ENCODE measurements at places on chromosomes 11 and 22.
A peak's percentile ranks its signal among the peaks of the same experiment; 100 is the strongest.

- no peak for DNase-seq
These were observed 11.0 kb downstream of the NRXN2 start for GRCh38 chr11:64711956-64712362.

GRCh38 chr11:46105134-46105628 is 16.1 kb downstream of the PHF21A start:
- DNase-seq, result no peak

DNA sequence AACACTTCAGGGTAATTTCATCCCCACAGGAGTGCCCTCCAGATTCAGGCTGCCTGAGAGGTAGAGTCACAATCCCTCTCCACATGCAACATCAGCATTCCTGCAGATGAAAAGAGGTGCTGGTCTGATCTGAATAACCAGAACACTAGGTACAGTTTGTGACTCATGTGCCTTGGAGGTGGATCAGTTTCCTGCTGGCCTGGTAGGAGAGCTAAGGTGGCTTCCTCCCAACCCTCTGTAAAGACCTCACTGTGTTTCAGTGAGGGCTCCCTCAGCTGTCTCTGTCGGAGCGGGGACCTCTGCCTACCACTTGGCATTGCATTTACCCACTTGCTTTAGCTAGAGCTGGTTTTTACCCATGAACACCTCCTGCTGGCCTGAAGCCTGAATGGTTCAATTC is 7.6 kb downstream of the OR9G1 start:
- DNase-seq, result no peak

DNA sequence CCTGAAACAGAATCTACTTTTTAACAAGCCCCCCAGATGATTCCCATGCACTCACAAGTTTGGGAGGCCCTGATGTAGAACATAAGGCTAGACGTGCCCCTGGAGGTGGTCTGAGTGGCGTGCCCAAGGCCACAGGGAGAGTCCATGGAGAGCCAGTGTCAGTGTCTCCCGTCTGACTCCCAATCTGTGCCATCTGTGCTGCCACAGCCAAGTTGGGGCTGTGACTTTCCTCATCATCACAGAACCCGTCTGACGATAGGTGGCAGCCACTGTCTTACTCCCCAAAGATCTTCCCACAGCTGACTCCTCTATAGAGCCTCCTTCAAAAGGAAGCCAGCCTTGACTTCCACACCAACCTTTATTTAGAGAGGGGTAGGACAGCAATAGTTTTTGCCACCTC is 470.5 kb downstream of the SOX6 start:
- no peak for DNase-seq

GRCh38 chr22:17817079-17817478 is 42.8 kb upstream of the BID start:
- no peak for DNase-seq

GRCh38 chr11:73340164-73340563 is 32.1 kb downstream of the ARHGEF17 start:
- no peak for DNase-seq

DNA sequence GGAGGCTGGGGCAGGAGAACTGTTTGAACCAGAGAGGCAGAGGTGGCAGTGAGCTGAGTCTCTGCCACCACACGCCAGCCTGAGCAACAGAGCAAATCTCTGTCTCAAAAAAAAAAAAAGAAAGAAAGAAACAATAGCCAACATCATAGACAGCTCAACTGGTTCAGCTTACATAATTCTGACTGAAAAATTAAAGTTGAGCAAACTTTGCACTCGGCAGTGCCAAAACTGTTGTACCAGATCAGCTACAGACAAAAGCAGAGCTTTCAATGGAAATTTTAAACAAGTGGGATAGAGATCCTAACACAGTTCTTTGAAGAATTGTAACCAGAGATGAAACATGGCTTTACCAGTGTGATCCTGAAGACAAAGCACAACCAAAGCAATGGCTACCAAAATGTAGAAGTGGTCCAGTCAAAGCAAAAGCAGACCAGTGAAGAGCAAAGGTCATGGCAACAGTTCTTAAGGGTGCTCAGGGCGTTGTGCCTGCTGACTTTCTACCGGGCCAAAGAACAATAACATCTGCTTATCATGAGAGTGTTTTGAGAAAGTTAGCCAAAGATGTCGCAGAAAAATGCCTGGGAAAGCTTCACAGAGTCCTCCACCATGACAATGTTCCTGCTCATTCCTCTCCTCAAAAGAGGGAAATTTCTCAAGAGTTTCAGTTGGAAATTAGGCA is 59.3 kb downstream of the TTC28 start:
- DNase-seq, result no peak

- DNase-seq, result no peak
These were observed 15.6 kb downstream of the PISD start for GRCh38 chr22:31646186-31647019.

- no peak for DNase-seq
These were observed 4.7 kb upstream of the POLD4 start for GRCh38 chr11:67357831-67358670.

GRCh38 chr11:24747275-24748251 is 250.7 kb downstream of the LUZP2 start:
- no peak for DNase-seq

DNA sequence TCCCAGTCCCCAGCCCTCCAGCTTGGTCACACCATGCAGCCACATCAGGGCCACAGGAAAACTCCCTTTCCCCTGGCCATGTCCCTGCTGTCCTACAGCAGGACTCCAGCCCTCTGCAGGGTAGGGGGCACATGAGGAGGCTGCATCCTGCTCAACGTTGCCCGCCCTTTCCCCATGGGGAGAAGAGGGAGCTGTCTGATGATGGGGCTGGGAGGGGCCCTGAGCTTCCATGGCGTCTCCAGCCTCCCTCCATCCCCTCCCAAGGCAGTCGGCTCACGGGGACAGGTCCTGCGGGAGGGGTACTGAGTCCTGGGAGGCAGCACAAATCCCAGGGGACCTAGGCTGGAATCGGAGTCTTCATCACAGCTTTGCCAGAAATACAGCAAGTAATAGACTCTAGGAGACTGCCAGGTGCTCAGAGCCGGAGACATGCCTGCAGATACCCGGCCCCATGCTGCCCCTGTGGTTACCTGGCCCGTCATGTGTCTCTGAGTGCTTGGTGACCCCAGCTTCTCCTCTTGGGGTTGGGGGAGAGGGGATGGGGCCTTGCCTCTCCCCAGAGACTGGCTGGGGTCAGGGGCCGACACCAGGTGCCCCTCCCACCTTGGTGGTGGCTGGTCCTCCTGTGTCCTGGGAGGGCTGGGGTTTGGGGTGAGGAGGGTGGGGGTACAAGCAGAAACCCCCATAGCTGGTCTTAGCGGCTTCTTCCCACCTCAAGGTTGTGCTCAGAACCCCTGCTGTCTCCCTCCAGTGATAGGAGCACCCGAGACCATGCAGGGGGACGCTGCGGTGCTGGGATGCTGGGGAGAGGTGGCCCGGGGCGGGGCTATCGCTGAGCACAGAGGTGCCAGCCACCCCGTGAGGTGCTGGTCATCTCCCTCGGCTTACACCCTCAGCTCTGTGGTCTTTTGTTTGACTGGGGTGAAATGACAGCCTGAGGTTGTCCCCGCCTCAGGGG is 2.3 kb downstream of the MRGPRE start:
- DNase-seq, result no peak

DNA sequence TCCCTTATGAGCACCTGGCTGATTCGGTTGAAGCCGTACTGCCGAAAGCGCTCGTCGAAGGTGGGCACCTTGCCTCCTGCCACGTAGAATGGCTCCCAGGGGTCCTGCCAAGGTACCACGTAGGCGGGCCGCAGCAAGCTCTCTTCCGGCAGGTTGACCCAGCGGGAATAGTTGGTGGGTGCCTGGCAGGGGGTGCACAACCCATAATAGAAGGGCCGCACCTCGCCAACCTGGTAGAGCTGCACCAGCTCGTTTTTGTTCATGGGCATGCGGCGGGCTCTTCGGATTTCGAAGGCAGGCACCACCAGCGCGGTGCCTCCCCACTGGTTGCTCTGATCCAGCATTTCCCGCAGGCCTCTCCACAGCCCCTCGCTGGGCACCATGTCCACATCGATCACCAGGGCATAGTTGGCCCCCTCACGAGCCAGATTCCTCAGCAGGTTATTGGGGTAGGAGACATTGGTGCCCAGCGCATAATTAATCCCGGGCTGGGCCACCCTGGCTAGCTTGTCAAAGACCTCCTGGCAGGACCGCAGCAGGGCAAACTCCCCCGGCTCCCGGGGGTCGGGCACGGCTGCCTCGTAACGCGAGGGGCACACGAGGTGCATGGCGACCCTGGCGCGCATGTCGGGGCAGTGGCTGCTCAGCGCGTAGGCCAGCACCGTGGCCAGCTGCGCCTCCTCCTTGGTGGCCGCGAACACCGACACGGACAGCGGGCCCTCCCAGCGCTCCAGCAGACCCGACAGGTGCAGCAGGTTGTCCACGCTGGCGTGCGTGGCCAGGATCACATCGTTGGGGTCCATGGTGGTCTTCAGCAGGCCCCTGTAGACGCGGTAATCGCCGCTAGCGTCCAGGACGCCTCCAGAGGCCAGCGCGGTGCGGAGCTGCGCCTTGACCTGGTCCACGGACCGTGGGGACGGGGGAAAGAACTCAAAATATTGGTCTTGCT is 679 bp downstream of the B4GAT1 start:
- DNase-seq, result no peak

- DNase-seq, result no peak
These were observed 70.1 kb downstream of the MICAL2 start for GRCh38 chr11:12180257-12181205.

GRCh38 chr22:29152045-29152953 is 53.4 kb upstream of the EMID1 start:
- peak; percentile 20 for DNase-seq

GRCh38 chr11:62398011-62398994 is 20.5 kb upstream of the SCGB1A1 start:
- DNase-seq, result no peak

- DNase-seq, result no peak
These were observed 125.7 kb downstream of the SLC1A2 start for GRCh38 chr11:35293699-35294098.

DNA sequence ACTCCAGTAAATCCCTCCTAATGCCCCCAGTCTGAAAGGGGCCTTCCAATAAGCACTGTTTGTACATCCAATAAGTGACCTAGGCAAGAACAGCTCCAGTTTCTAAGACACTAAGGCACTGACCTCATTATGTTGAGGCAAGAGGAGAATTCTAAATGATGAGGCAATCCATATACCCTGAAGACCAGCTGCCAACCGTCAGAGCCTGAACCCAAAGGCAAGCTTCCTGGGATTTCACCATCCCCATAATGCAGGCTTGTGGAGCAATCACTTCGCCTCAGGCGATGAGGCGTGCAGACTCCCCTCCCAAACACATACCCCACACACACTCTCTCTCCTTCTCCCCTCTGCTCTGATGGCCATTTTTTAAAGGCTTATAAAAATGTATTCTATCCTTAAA is 49.5 kb downstream of the LGR4 start:
- DNase-seq, result no peak

GRCh38 chr11:114115451-114115928 is 56.0 kb downstream of the ZBTB16 start:
- DNase-seq, result no peak

GRCh38 chr11:74438681-74439080 is 28.7 kb downstream of the KCNE3 start:
- no peak for DNase-seq

DNA sequence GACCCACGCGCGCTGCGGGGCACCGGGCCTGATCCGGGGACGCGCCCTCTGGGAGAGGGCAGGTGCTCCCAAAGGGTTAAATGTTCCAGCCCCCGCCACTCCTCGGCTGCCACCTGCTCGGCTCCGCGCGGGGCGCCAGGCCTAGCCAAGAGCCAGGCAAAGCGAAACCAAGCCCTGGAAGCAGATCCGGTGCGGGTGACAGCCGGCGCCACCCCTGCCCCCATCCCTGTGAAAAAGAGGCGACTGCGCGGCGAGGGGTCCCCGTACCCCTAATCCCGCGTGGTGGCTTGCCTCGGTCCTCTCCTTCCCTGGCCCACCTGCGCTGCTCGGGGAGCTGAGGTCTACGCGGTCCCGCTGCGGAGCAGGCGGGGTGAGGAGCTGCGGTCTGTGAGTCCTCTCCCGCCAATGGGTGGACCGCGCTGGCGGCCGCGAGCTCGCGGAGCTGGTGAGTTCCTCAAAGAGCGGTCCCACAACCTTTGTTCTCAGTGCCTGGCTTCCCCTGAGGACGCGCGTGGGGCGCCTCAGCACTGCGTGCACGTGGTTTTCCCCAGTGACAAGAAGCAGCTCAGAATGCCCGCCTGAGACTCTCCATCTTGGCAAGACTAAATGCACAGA is at the start of gene ME3:
Gene ME3, minus strand, starts transcription at position 610 of the 615 bp plus-strand sequence.
- DNase-seq, result peak; percentile 59

DNA sequence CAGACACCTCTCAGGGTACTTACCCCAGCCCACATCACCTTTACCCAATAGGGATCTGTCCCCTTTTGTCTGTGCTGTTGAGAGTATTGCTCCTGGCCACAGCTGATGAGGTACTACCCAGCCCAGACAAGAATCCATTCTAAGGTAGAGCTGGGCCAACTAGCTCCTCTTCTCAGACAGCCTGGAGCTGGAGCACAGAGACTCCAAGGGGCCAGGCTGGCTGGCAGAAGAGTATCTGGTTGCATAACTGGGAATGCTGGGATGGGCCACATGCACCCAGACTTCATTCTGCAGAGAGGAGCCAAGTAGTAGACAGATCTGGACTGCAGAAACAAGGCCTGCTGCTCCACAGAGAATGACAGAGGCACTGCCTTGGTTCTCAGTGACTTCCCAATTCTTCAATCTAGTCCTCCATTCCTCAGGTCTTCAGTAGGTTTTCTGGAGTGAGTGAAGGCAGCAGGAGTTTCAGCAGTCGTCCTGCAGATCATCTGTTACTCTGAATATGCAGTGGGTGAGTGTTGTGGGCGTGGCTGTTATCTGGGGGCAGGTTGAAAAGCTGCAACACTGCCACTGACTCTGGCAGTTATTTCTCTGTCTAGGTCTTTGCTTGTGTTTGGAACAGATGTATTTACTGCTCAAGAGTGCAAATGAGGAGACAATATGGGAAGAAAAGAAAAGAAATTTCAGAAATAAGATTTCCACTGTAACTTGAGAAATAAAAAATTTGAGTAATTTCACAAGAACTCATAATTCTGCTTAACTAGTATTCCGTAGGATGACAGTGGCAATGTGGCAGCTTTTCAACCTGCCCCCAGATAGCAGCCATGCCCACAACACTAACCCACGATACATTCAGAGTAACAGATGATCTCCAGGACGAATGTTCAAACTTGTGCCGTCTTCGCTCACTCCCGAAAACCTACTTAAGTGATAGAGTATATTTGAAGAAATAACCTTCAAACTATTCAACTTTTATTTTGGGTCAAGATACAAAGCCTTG is 34.9 kb downstream of the MAPK1 start:
- DNase-seq, result no peak

DNA sequence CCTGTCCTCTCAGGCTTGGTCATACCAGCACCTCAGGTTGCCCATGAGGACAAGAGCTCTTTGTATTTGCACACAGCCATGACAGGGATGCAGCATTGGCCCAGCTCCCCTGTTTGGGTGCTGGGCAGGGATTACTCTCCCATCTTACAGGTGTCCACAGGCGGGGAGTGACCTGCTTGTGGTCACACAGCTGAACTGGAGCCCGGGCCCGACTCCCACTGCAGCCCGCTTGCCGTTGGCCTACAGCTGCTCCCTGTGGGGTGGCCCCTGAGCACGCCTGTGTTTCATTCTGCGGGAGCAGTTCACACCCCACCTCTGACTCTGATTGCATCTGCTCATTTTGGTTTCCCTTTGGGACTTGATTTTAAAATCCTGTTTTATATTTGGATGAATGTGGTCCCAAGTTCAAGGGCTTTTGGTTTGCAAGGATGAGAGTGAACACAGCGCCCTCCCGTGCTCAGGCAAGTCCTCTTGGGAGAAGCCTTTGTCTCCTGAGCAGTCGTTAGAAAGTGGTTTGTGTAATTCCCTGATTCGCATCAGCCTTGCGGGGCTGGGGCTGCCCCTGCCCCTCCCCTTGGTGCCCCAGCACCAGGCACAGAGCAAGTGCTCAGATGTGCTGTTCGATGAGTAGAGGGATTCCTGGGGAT is 9.3 kb downstream of the PICK1 start:
- no peak for DNase-seq

- no peak for DNase-seq
These were observed at the start of gene CRYBB1 for GRCh38 chr22:26617271-26618199. CRYBB1 (minus strand) TSS chr22:26618027; CDS start chr22:26616319, 1,708 bp downstream.
